Fibroblast of skin of back (primary cell): ENCODE measurements at places on chromosomes 6 and 20.
A peak's percentile ranks its signal among the peaks of the same experiment; 100 is the strongest.

- no peak for DNase-seq
These were observed 134.4 kb upstream of the CST7 start for GRCh38 chr20:24814556-24815195.

GRCh38 chr20:2299301-2299700 lies 3.5 kb downstream of the TGM3 start:
- no peak for DNase-seq

DNA sequence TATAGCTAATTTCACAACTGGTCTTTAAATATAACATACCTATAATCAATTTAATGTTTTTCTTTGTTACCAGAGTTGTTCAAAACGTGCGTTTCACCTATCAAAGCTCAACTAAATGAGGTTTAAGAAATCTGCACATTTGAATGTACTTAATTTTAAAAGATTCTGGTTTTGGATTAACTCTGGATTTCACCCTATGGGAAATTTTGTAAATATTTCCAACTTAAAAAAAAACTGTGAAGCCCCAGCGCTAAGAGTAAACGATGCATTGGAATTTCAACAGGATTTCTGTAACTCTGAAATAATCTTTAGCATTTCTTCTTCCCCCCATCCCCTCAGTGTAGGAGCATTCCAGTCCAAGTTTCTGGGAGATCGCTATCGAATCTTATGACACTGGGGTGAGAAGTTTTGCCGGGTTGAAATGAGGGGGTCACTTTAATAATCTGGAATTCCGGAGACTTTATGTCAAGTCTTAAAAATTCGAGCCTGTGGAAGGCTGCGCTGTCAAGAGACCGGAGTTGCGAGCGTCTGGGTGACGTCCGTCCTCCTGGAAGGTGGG lies 643 bp upstream of the MAP3K4 start:
- DNase-seq: no peak

DNA sequence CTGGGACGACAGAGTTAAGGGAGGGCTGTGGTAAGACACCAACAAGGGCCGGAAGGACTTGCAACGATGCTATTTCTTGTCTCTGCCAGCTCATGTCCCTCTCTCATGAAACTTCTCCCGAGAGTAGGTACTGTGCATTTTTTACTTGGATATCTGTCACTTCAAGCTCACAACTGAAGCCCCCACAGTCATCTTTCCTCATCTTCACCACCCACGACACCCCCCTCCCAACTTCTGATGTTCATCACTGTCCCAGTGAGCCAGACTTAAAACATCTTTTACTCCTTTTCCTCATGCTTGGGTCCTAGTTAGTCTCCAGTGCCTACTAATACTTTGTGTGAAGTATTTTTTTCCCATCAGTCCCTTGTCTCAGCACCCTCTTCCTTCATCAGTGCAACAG lies 34.6 kb upstream of the SRPK1 start:
- no peak for DNase-seq

DNA sequence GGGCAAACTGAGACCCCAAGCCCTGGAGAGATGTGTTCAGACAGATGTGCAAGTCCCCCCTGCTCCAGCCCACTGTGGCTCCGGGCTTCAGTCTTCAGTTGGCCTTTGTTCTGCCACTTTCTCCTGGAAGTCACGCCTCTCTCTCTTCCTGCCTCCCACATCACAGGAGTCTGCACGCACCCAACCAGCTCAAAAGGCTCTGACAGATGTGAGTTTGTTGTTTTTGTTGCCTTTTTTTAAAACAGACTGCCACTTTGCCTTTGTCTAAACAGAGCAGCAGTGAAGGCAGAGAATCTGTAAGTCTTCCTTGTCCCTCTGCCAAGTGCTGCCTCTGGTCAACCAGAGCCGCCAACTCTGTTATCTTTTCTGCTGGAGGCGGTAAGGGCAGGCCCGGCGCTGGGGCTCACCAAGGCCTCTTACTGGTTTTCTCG lies 149.7 kb downstream of the TFAP2C start:
- DNase-seq: peak; percentile 67

GRCh38 chr6:137705160-137706082 lies 161.6 kb upstream of the TNFAIP3 start:
- peak; percentile 61 for DNase-seq

DNA sequence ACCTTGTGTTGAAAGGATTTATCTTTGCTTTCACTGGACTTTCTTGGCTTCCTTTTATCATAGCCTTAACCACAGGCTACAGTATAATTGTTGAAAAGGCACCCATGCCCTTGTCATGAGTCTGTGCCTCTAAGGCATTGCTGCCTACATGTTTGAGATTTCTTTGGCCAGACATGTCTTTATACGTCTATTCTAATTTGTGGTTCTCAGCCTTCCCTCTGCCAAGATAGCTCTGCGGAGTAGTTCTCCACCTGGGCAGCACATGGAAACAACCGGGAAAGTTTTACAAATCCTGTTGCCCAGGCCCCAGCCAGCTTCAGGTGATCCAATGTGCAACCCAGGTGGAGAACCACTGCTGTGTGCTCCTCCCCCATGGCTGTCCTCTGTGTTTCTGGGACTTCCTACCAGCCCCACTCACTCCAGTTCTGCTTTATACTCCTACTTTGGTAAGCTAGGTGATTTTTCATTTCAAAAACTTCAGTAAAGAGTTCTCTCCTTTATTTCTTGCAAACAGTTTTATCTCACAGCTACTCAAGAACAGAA lies 159.6 kb upstream of the MYLIP start:
- peak; percentile 22 for DNase-seq

GRCh38 chr6:149464411-149464810 lies 20.4 kb downstream of the ZC3H12D start:
- DNase-seq: no peak
